ENCODE measurements at places on chromosomes 5 and 9.
A peak's percentile ranks its signal among the peaks of the same experiment; 100 is the strongest.

DNA sequence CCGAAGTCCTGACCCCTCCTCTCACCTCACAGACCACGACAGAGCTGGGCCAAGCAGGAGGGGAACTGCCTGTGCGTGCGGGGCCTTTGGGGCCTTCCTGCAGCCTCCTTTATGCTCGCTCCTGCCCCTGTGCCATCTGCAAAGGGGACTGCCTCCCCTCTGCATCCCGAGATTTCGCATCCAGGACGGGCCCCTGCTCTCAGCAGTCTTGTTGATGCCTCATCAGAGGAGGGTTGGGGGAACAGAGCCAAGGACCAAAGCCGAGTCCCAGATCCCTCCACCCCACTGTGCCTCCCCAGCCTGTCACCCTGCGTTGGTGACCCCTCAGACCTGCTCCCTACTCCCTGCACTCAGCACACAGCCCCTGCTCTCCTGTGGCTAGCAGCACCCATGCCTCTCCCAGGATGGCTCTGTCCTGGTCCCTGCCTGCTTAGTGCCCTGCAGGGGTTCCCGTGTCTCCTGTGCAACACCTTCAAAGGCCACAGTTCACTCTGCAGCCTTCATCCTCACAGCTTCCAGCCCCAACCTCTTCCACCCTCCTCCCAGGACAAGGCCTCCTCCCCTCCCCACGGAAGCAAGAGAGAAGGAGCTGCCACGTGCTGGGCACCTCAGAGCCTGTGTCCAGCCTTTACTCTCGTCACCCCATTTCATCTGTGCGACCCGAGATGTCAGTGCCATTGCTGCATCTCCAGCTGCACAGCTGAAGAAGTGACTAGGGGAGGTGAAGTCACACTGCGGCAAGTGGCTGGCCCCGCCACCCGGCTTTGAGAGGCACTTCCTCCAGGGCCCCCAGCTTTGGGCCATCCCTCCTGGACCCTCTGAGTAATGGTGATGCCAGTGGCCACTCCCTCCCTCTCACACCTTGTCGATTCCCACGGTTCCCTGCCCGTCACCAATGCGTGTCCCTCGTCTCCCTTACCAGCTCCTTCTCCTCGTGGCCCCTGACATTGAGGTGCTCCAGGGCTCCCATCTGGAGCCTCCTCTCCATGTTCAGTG is 62.6 kb upstream of the LRRTM2 start:
- no peak for DNase-seq

DNA sequence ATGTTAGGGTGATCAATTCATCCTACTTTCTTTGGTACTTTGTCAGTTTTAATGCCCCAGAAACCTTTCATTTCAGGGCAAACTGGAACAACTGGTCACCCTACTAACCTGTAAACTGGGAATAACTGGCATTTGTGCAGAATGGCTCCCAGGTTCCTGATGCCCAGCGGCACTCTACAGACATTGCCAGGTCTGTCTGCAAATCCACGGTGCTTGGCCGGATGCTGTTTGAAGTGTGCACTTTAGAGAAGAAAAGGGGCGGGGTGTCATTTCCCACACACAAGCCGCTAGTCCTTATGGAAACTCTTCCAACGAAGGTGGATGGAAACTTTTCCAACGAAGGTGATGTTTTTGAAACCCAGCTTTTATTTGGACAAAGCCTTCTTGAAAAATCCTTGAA is 49.9 kb upstream of the OTULINL start:
- no peak for DNase-seq

- DNase-seq = no peak
These were observed 684.0 kb upstream of the ACO1 start for GRCh38 chr9:31700252-31701045.

GRCh38 chr9:85940832-85941621 is at the start of gene NAA35:
NAA35 (plus strand) TSS chr9:85941146; CDS start chr9:85942160, 1,014 bp downstream.
- DNase-seq = peak; percentile 98

DNA sequence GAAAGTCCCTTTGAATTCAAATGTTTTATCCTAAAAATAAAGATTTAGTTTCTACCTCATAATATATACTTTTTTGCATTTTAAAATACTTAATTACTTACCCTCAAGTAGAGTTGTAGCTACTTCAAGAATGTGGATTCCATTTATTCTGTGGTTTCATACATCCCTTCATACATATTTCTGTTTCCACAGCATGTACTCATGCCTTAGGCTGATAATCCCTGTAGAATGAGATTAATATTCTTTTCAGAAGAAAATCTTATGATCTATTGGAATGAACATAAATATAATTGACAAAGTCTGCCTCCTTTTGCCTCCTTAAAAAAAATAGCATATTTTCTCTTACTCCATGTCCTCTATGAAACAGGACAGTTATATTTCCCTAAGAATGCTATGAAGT is 465.7 kb downstream of the DTWD2 start:
- no peak for DNase-seq

- no peak for DNase-seq
These were observed 111.6 kb downstream of the CMYA5 start for GRCh38 chr5:79800979-79801827.

GRCh38 chr9:95048225-95049087 is 269.1 kb downstream of the FANCC start:
- DNase-seq = peak; percentile 52

- no peak for DNase-seq
These were observed 4.0 kb upstream of the GADD45G start for GRCh38 chr9:89600831-89601230.

DNA sequence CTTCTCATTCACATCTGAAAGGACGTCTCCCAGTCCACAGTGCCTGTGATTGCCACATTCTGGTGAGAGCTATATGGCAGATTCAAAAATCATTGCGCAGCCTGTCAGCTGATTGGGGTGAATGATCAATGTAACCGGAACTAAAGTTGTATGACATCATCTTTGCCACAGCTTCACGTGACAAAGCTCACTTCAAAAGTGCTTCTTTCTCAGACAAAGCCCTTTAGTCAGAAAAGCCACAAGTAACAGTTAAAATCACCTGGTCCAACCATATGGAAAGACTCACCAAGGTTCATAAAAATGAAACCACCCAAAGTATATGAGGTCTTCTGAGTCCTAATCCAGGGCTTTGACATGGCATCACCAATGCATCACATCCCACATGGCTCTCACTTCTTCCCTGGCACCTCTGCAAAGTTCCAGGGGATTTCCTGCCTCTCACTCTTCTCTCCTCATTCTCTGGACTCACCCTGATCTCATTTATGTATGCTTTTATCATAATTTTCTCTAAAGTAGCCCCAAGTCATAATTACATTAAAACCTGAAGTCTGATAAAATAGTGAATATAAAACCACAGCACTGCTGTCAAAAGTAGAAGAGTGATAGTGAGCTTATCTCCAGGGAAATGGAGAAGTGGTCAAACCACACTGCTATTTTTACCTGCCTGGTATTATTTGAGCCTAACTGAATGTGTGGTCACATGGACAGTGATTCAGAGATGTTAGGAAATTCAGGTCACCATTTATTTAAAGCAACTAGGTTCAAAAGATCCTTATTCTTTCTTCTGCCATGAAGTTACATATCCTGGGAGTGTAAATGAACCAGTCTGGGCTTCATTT is 193.1 kb upstream of the PTGER4 start:
- peak; percentile 41 for DNase-seq

DNA sequence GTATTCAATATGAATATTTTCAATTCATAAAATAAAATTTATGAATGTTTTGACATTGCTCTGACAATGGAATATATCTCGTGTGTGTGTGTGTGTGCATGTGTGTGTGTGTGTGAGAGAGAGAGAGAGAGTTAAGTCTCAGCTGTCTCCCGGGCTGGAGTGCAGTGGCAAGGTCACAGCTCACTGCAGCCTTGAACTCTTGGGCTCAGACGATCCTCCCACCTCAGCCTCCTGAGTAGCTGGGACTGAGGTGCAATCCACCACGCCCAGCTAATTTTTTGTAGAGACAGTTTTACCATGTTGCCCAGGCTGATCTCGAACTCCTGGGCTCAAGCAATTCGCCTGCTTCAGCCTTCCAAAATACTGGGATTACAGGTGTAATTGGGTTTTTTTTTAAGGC is 16.1 kb downstream of the G3BP1 start:
- no peak for DNase-seq

- no peak for DNase-seq
These were observed 10.3 kb upstream of the NME5 start for GRCh38 chr5:138149530-138149929.

DNA sequence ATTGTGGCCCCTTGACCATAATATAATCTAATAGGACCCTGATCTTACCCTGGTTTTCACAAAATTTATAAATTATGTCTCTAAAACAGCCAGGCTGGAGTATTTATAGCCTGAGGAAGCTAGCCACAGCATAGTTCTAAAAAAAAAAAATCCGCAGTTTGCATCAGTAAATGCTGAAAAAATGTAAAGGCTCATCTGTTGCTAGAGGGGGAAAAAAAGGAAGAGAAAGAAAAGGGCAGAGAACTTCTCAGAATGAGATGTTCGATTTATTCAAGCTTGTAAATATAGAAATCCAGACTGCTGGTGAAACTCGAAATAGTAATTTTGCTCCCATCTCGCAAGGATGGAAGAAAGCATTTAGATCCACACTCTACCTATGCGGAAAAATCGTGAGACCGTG is 467.5 kb downstream of the NTRK2 start:
- DNase-seq = no peak

GRCh38 chr9:22395687-22396141 is 50.9 kb upstream of the DMRTA1 start:
- DNase-seq = no peak

GRCh38 chr5:136210259-136210658 is 17.3 kb upstream of the SMIM32 start:
- DNase-seq = no peak

DNA sequence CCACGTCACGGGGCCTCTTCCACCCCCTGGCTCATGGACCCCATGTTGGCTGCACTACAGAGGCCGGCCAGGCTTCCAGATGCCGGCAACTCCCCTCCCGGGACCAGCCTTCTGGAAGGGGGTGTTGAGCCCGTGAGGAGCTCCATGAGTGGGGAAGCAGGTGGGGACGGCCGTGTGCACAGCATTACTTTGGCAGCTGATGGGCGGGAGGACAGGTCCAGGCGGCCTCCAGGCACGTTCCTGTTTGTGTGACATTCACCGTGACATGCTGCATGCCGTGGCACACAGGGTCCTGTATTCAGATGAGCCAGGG is 29.1 kb upstream of the ABO start:
- DNase-seq = no peak

GRCh38 chr5:121987685-121988073 is 25.9 kb downstream of the SRFBP1 start:
- DNase-seq = no peak

DNA sequence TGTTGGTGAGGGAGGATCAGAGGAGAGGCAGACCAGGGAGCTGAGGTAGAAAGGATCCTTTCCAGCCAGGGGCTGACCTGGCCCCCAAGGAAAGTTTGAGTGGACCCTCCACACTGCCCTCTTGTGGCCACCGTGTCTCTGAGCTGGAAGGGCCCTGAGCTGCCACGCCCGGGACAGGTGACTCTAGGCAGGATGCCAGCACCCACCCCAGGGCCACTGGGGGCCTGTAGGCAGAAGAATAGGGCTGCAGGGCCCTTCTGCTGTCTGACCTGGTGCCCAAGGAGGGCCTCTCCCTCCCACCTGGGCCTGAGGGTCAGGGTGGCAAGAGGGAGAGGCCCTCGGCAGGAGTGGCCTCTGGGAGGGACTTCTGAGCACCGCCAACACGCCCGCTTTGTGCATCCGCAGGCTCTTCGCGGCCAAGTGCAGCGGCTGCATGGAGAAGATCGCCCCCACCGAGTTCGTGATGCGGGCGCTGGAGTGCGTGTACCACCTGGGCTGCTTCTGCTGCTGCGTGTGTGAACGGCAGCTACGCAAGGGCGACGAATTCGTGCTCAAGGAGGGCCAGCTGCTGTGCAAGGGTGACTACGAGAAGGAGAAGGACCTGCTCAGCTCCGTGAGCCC is 76.8 kb downstream of the LMX1B start:
- DNase-seq = peak; percentile 56

DNA sequence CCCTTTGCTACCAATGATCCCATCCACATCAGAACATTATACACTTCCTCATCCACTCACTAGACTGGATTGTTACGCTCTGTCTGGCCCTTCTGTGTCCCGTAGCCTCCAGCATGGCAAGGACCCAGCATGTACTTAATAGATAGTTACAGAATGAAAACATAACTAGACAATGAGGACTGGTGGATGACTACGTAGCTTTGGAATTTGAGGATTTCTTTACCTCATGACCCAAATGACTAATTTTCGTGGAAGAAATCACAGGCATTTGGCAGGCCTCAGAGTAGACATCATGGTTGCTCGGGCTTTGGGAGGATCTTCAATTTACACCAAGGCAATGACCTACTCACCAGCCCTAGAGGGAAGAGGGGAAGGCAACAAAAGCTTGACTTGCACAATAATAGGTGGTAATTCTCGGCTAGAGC is 299.8 kb downstream of the TLE1 start:
- DNase-seq = no peak

DNA sequence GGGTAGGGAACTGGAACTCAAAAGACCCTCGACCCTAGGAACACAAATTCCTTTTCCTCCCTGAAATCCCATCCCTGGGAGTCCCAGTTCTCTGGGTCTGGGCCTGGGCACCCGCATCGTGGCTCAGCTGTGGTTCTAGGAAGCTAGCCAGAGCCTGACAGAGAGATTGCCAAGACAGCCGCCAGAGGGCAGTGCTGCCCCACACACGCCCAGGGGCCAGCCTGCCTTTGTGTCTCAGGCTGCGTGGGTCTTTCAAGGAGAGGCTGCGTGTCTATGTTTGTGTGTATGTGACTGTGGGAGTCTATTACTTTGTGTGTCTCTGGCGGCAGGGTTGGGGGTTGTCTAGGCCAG is 32.0 kb upstream of the TTLL11 start:
- DNase-seq = peak; percentile 56

GRCh38 chr9:36820392-36820861 is 213.6 kb downstream of the PAX5 start:
- DNase-seq = no peak

DNA sequence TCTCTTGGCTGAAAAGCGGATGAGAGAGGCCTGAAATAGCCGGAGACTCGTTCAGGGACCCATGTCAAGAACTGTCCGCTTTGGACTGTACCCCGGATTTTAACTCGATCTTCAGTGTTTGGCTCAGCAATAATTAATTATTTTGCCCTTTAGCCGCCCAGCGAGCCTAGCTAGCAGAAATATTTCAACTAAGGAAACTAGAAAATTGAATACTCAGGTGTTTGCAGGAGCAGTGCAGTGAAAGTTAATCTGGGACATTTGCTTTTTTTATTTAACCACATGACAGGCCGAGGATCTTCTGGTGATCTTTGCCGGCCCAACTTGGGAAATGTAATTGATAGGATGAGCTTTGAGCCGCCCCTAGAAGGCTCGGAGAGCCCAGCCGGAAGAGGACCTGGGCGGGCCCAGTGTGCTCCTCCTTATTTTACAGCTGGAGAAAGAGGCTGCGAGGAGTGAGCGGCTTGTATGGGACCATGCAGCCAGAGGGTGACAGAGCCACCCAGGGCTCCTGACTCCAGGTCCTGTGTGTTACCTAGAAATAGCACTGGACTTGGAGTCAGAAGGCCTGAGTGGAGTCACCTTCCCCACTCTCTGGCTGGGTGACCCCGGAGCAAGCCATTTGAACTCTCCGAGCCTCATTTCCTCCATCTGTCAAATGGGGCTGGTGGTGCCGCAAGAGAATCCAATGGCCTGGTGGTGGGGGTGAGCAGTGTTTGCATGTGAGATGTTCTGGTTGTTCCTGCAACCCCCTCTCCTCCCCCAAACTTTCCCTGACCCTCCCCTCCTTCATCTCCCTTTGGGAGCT is 2.4 kb downstream of the PPARGC1B start:
- DNase-seq = no peak
